ENCODE measurements at places on chromosomes 4 and X. TPM values are rescaled to one million over a fixed set of nuclear protein-coding genes. Genes with fewer than 3 reads are reported as not detected.

Gene RTL5
- 0.23 TPM for total RNA-seq

Gene IL2
- not detected for total RNA-seq

DNA sequence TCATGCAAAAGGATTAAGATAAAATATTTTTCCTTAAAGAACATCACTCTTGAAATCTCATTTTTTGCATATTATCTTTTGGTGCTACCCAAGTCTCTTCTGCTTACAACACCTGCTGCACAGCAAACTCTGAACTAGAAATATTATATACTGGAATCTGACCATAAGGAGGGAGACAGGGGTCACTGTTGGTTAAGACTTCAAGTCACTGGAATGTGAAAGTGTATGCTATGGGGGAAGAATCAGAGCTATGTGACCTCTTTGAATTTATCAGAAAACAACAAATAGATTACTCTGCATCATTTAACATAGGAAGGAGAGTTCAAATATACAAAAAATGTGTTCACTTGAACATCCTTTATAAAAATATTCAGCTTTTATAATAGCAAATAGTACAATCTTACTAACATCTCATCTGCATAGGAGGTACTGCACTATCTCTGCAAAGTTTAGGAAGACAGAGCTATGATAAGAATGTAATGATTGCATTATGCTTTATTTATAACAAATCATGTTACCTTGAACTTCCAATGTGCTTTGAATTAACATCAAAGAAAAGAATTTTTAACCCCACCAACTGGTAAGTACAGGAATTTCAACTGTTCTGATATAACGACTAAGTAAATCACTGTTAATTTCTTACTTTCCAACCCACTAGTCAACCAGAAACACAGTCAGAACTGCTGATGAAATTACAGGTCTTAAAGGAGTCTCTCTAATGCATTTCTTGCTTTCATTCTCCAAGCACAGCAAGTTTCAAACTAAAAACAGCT lies 69.8 kb downstream of the ZNF827 start:
- peak; percentile 46 for DNase-seq

DNA sequence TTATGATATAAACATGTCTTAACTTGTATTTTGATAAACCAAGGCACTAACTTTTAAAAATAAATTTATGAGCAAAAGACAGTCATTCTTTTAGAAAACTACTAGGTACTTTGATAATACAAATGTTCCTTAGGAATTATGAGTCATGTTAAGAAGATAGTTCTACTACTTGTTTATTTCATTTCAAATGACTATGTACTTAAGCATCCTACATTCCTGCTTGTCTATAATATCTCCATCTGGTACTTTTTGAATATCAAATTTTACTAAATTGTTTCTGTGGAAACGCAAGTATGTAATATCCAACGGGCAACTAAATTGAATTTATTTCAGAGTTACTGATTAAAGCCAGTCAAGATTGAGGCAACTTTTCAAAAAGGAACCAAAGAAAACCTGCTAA lies 61.8 kb downstream of the CAMK2D start:
- DNase-seq = no peak

Gene FRG2
- total RNA-seq = 0.86 TPM

- peak; percentile 92 for DNase-seq
Observed at GRCh38 chrX:68999356-68999755, 165.9 kb downstream of the PJA1 start.

Gene RAB33A
- not detected for total RNA-seq

Gene SSX4B
- total RNA-seq = not detected

DNA sequence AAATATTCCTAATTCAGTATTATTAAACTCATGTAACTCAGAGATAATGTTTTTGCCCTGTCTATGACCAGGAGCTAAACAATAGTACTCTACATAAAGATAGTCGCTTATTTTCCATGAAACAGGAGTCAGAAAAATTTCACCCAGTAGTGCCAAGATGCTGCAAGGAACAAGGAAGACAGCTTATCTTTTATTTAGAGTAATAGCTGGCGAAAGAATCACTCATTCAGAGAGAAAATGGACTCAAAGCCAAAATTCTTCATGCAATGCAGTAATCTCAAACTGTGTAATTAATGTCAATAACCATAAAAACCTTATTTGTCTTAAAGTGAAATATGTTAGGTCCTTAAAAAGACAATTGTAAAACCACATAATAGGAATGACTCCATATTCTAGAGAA lies 477.8 kb downstream of the ANKRD50 start:
- peak; percentile 46 for DNase-seq

- no peak for DNase-seq
Observed at GRCh38 chrX:22202251-22202650, 70.5 kb upstream of the CBLL2 start.

DNA sequence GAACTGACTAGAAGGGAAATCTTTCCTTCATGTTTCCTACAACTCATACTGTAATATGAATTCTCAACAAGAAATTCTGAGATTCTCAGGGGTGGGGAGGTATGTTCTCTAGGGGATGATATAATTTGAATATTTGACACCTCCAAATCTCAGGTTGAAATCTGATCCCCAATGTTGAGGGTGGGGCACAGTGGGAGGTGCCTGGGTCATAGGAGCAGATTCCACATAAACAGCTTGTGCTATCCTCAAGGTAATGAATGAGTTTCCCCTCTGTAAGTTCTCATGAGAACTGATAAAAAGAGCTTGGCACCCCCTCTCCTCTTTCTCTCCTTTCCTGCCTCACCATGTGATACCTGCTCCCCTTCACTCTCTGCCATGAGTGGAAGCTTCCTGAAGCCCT lies 21.5 kb downstream of the FBXW7 start:
- no peak for DNase-seq

GRCh38 chr4:19399001-19399400 lies 852.7 kb upstream of the SLIT2 start:
- DNase-seq = peak; percentile 73

GRCh38 chrX:10582945-10583344 lies 37.4 kb downstream of the MID1 start:
- DNase-seq = peak; percentile 42
